Sciatic nerve (tissue), 2 donors: ENCODE measurements at places on chromosomes 6 and 20. TPM values are rescaled to one million over a fixed set of nuclear protein-coding genes. Genes with fewer than 3 reads are reported as not detected.

GRCh38 chr20:20548527-20549266 lies 163.7 kb downstream of the RALGAPA2 start:
- DNase-seq, result no peak

DNA sequence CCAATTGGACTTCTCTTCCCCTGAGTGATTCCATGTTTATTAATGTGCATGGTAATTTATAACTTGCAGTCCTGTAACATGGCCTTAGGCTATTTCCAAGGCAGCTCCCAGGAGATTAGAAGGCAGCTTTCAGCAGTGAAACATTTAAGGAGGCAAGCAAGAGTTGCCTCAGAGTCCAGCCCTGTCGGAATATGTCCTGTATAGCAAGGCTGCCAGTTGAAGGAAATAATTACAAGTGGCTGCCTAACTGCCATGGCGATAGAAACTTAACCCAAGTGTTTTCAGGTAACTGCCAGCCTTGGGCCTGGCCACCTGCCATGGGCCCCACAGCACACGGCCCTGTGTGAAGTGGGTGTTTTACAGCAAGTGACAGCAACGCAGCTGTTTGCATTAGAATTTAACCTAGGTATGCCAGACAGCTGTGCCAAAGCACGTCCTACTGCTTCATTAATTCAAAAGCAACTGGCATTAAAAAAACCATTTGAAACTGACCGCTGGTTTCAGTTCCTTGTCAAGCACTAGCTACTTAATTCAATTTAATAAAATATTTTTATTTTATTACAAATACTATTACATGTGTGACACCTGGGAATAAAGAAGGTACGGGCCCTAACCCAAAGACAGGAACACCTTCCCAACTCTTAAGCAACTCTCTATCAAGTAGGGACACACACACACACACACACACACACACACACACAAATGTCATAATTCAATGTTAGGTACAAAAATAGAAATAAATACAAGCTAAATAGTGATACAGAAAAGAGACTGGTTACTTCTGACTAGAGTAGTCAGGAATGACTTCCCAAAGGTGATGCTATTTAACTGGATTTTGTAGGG lies 151.8 kb upstream of the HEY2 start:
- no peak for DNase-seq

DNA sequence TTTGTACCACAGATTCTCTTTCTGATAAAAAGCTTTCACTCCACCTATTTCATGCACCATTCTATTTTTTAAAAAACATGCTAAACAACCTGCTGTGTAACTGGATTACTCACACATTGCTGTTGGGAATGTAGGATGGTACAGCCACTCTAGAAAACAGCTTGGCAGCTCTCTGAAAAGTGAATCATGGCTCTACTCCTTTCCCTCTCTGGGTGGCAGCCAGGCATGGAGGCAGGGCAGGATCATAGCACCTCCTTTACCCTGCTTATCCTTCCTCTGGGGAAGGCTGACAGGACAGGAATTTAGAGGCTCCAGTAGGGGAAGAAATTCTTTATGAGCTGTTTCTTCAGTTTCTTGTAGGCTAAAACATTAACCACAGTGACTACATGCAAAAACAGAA lies 6.7 kb upstream of the VNN2 start:
- DNase-seq, result no peak

- no peak for DNase-seq
These were observed 1.0 kb downstream of the IGF2R start for GRCh38 chr6:159969921-159970320.

- DNase-seq, result no peak
These were observed 189.8 kb upstream of the OPRM1 start for GRCh38 chr6:153849072-153849779.

GRCh38 chr6:4922488-4923037 lies 81.3 kb downstream of the RPP40 start:
- no peak for DNase-seq

DNA sequence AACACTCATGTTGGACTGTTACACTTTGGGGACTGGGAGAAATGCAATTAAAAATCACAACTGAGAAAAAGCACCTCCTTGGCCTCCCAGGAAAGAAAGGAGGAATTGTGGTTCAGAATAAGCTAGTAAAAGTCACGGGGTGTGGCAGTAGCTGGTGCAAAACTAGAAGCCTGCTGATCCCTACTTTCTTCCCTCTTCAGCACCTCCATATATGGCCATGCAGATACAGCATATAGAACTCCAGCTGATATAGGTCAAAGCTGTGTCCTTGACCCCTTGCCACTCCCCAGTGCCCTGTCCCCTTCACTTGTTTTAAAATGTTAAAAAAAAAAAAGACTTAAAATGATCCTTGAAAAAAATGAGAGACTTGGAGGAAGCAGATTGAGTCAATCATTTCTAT lies 5.5 kb upstream of the FLRT3 start:
- no peak for DNase-seq

Gene PREX1
- total RNA-seq, result 33.9 TPM
